Stimulated activated CD8-positive, alpha-beta memory T cell treated with anti-CD3 and anti-CD28 coated beads, Interleukin-7, amount 100 ng/mL, for 1 hour (primary cell): ENCODE measurements at places on chromosomes 6 and 20.

DNA sequence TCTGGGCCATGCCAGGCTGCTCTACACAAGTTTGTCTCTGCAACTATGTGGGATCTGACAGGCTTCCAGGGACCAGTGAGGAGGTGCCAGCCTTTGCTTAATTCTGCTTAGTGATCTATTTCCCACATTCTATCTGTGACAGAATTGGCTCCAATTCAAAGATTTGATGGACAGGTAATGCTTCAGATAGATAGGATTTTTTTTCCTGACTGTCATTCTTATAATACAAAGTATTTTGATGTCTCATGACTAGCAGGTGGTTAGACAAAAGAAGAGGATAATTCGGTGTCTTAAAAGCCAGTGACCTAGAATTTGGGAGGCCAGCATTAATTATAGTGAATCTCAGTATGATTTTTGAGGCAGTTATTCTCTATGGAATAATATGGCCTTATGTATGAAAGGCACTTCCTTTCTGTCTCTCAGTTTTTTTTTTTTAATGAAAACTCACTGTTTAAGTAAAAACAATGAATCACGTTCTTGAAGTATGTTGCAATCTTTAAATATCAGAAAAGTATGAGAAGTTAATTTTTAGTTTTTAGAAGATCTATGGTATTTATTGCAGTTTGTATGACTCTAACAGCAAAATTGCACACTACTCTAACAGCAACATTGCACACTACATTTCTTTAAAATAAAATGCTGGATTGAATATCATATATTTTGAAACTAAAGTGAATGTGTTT is 43.7 kb downstream of the TMEM200A start:
- no peak for DNase-seq

DNA sequence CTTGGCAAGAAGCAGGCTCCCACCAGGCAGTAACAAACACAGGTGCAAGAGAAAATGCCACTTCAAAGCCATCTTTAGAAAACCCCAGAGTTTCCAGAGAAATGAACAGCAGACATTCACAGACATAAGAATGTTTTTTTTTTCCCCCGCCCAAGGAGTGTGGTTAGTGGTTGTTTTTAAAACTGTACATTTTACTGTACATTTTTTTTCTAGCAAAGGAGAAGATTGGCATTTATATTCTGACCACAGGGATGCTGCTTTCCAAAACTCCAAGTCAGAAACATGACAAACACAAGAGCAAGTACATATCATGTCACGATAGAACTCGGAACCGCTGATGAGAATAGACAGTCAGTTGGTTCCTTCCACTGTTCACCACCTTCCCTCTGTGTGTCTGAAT is 197.9 kb downstream of the LRFN2 start:
- DNase-seq: no peak

GRCh38 chr6:145332011-145332410 is 403.3 kb downstream of the EPM2A start:
- no peak for DNase-seq

DNA sequence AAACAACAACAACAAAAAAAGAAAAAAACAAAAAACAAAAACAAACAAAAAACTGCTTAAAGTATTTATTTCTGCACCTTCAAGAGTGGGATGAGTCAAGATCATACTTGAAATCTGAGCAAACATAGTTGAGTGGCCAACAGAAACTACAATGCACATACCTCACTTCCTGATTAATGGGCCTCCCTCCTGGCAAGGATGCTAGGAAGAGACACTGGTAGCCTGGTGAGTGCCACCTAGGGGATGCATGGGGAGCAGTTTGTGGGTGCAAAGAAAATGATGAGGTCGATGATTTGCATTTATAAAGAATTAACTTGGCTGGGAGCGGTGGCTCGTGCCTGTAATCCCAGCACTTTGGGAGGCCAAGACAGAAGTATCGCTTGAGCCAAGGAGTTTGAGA is 808.1 kb downstream of the MAFB start:
- no peak for DNase-seq

GRCh38 chr20:50629670-50630045 is 61.7 kb downstream of the RIPOR3 start:
- no peak for DNase-seq
